ENCODE measurements at places on chromosomes 2 and 18.
A peak's percentile ranks its signal among the peaks of the same experiment; 100 is the strongest.

GRCh38 chr18:3305933-3306332 lies 44.0 kb downstream of the MYL12B start:
- DNase-seq = no peak

DNA sequence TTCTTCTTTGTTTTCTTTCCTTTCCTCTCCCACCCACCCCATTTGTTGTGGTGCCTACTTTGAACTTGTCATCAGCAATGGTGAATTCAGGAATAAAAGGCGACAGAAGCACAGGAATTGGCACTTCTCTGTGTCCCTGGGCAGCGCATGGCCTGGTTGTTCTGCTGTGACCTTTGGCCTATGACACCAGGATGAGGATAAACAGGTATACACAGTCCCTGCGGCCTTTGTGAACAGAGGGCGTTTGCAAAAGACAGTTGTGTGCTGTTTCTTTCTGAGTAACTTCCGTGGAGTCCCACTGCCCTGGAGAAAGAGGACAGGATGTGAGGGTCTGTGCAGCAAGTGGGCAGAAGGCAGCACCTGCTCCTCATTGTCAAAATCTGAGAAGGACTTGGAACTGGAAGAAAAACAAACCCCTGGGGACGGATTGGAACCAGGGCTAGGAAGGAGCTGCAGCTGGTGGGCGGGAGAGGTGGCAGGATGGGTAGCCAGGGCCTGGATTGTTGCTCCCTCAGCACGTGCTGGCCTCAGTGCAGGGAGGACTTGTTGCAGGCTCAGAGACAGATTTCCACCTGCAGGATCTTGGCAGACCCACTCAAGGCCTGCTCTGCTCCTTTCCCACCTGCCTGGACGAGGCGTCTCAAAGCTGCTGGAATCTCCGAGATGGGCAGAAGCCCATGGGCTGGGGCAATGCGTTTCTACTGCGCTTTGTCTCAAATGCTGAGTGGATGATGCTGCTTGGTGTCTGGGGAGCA lies 159.5 kb downstream of the ACKR3 start:
- no peak for DNase-seq

DNA sequence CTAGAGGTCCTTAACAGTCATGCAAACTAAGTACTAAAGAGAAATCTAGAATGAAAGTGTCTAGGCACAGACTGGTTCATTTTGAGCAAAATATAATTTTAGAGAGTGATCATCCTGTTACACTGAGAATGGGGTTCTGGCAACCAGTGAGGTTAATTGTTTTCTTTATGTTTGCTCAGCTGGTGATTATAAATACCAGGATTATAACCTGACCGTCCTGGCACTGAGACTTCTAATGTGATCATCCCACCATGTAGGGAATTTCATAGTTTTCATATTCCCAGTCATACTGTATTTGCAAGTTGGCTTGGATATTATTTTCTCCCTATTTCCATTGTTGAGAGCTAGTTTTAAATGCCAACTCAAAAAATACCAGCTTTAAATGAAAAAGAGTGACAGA lies 852.5 kb upstream of the LRATD1 start:
- DNase-seq = no peak

- no peak for DNase-seq
Observed at GRCh38 chr18:62963507-62963906, 248.2 kb downstream of the PHLPP1 start.

- no peak for DNase-seq
Observed at GRCh38 chr2:53515435-53516332, 251.9 kb upstream of the CHAC2 start.

GRCh38 chr2:64799592-64800252 lies 146.0 kb upstream of the SERTAD2 start:
- no peak for DNase-seq

DNA sequence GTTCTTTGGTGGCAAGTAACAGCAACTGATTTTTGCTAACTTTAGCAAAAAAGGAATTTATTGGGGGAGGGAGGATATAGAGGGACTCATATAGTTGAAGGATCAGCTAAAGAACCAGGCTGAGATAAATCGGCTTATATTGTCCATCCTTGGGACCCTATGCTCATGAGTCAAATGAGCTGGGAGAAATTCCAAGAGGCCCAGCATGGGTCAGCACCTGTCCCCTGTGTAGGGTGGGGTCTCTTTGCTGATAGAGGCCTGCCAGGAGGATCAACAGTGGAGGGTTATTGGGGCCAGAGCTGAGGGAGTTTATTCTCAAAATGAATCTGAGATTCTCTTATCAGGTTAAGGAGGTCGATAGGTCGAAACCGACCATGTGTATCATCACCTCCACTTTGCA lies 97.2 kb downstream of the VAPA start:
- DNase-seq = no peak

DNA sequence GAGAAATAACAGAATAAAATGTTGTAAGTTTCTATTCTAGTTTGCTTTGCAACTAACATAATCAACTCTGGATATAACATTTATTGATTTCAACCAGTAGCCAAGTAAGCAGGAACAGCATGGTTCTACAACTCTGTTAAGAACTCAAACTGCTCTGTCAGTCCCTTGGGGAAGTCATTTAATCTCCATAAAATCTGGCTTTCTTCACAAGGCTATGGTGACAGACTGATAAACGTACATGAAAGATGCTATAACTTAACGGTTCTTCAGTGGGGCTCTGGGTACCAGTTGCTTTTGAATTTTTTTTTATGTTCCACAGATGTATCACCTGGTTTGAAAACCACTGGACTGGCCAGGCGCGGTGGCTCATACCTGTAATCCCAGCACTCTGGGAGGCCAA lies 10.3 kb downstream of the PSME4 start:
- DNase-seq = no peak

GRCh38 chr2:65429786-65430602 lies 2.4 kb downstream of the SPRED2 start:
- DNase-seq = no peak

GRCh38 chr2:69762025-69762424 lies 20.1 kb downstream of the ANXA4 start:
- no peak for DNase-seq

DNA sequence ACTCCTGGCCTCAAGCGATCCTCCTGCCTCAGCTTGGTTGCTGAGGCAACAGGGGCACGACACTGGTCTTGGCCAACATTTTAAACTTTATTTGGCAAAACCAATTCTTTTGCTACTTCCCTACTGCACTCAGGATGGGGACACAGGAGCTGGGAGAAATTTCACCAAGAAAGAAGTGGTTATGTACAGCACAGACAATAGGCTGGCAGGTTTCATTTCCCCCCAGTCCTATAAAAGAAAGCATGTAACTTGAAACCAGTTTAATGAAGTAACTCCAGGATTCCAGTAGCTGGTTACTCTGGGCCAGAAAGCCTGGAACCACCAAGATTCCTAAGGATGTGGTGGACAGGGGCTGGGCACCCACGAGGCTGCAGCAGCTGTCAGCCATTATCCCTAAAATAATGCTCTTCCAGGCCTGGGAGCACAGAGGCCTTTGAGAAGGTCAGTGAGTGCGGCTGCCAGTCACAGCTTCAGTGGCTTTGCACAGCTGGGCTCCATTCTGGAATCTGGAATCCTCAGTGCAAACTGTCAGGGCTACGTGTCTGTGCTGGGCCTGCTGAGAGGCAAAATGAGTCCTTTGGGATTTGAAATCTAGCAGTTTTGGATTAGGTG lies 142.3 kb upstream of the ITGA6 start:
- peak; percentile 60 for DNase-seq

DNA sequence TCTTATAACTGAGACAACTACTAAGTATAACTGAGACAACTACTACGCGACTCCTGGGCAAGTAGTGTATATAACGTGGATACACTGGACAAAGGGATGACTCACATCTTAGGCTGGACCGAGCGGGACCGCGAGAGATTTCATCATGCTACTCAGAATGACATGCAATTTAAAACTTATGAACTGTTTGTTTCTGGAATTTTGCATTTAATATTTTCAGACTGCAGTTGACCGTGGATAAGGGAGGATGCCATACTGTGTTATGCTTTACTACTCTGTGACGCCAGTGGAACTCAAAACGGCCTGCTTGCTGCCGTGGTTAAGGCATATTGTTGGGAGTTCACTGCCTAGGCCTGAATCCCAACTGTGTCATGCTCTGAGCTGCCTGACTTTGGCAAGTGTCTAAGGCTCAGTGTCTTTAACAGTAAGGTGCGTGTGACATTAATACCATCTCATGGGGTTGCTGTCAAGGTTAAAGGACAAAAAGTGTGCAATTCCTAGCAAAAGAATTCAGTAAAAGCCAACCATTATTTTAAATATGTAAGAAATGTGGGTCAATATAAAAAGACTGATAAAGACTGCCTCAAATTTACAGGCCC lies 64.6 kb downstream of the BMP10 start:
- no peak for DNase-seq

- no peak for DNase-seq
Observed at GRCh38 chr18:12398625-12399024, 9.1 kb upstream of the PRELID3A start.

- no peak for DNase-seq
Observed at GRCh38 chr2:79640001-79640400, 127.2 kb downstream of the CTNNA2 start.

GRCh38 chr2:212249451-212249850 lies 289.2 kb downstream of the ERBB4 start:
- no peak for DNase-seq

DNA sequence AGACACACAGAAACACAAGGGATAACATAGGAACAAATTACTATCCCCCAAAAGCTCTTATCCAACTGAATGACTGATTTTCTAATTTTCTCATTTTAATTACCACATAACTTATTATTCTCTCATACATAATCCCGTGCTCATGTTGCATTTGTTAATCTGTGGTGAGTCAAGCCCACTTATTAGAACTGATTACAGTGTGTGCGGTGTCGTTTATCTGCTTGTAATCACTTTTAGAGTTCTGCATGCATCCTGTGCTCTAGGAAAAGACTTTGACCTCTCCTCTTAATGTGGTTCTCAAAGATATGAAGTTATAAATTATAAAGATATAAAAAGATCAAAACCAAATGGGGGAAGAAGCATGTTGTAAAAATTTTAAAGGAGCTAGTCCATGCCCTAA lies 29.7 kb downstream of the CNDP1 start:
- no peak for DNase-seq

GRCh38 chr18:31977270-31977872 lies 34.4 kb upstream of the TRAPPC8 start:
- peak; percentile 59 for DNase-seq

- DNase-seq = no peak
Observed at GRCh38 chr18:34083910-34084535, 140.7 kb downstream of the NOL4 start.

GRCh38 chr2:203510941-203511305 lies 24.2 kb downstream of the RAPH1 start:
- no peak for DNase-seq

DNA sequence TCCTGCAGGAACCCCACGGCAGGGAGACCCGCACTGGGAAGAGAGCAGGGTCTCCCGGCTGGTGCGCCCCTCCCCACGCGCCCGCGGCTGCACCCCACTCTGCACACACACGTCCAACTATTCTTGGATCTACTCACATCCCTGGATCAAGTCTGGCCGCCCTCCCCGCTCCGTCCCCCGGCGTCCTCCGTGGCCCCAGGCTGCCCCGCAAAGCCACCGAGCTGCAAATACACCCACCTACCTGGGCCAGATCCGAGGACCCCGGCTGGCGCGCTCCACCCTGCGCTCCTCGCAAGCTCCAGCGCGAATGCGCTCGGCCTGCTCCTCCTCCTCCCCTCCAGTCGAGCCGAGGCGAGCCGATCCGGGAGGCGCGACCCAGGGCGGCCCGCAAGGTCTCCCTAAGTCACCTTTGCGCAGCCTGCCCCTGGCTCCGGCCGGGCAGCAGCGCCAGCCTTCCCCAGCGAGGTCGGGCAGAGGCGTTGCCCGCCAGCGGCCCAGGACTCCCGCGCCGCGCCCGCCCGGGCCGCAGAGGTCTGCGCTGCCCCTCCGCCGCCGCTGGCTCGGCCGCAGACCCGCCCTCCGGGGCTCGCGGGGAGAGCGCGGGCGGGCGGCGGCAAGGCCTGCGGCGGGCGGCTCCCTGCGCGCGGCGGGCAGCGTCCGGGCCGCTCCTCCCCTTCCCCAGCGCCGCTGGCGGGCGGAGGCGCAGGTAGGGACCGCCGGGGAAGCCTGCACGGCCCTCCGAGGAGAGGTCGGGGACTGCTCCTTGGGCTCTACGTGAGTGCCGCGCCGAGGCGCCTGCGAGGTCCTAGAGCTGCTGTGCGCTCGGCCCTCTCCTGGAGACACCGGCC lies 126.0 kb downstream of the OSBPL1A start:
- DNase-seq = no peak

GRCh38 chr2:239767021-239767905 lies 257.9 kb downstream of the NDUFA10 start:
- no peak for DNase-seq

DNA sequence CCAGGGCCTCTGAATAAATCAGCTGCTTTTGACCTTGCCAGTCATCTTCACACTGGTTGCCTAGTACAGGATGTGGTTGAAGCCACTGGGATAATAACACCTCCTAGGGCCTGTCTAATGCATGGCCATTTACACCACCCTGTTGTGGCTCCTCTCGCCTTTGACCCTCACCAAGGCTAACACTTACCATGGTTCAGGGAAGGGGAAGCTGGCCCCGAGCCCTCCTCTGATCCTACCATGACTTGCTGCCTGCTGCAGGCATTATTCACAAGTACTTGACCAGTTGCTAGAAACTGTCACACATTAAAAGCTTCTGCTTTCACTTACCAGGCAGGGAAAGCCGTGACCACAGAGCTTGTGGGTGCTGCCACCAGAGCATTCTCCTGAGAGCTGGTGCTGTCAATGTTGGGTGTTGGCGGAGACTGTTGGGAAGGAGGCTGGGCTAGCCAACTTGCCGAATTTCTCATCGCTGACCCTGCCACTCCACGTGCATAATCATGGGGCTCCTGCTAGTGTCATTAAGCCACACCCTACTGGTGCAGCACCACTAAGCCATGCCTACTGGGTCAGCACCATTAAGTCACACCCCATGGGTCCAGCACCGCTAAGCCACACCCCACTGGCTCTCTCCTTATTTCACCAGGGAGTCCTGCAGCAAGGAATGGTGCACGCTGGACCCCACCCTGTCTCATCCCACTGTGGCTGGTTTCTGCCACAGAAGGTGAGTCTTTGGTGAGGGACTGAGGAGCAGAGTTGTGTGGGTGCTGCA lies 47.0 kb upstream of the TTC39C start:
- peak; percentile 56 for DNase-seq

DNA sequence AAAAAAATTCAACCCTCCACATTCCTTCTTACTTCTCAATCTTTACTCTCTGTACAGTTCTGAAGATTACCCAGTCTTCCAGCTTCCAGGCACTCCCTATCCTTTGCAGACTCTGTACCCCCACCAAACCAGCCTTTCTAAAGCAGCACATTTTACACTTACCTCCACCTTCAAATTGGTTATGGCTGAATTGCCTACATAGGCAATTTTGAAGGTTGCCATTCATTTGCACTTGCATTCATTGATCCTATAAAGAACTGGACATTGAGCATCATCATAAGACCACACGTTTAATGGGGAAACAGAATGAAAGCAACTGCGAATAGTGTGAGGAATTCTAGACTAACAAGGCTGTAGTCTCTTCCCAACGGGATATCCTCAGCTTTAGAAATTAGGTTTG lies 233.4 kb downstream of the TRIB2 start:
- DNase-seq = no peak

DNA sequence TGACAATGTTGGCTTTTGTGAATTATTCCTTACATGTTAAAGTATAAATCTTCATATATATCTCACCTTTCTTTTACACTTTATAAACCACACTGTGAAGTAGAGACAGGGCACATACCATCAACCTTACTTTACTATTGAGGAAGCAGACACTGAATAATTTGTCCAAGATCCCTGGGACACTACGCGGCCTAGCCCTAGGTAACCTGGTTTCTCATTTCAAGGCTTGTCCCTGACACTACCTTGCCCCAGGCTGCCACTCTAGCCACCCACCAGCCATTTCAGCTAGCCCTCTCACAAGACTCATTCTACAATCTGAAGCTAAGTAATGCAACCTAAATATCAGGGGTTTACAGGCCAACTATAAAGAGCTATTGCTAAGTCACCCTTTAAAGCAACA lies 26.7 kb downstream of the CCDC93 start:
- DNase-seq = no peak
